ENCODE measurements at places on chromosomes 1 and 21. TPM values are rescaled to one million over a fixed set of nuclear protein-coding genes. Genes with fewer than 3 reads are reported as not detected.

The HOOK1 gene
- polyA plus RNA-seq, result 8.7 TPM

The SPRR2A gene
- not detected for polyA plus RNA-seq

The FOXO6 gene
- 9.4 TPM for polyA plus RNA-seq

The SNX7 gene
- polyA plus RNA-seq, result 19.3 TPM

The ZNF697 gene
- 11.5 TPM for polyA plus RNA-seq

The TIAM1 gene
- 36.0 TPM for polyA plus RNA-seq

The RHBG gene
- polyA plus RNA-seq, result 0.26 TPM

The OPRD1 gene
- 0.40 TPM for polyA plus RNA-seq

The CD48 gene
- polyA plus RNA-seq, result not detected

The CYP4A11 gene
- 3.5 TPM for polyA plus RNA-seq

The DNAJB4 gene
- 31.8 TPM for polyA plus RNA-seq

The CFHR2 gene
- not detected for polyA plus RNA-seq

The C1orf74 gene
- 2.3 TPM for polyA plus RNA-seq

The KCNT2 gene
- polyA plus RNA-seq, result 14.4 TPM

- no peak for DNase-seq
- no peak overlapping the region for H3K27ac ChIP-seq
- H3K36me3 ChIP-seq, result no peaks in the 10 kb centered on the region
- H3K27me3 ChIP-seq, result no peaks in the 10 kb centered on the region
These were observed 82.7 kb downstream of the KAZN start for GRCh38 chr1:14681182-14681581.

GRCh38 chr21:38355992-38356781 is 99.4 kb downstream of the KCNJ15 start:
- DNase-seq, result peak; percentile 59
- no peak overlapping the region for H3K27ac ChIP-seq
- no peaks in the 10 kb centered on the region for H3K27me3 ChIP-seq
- H3K4me1 ChIP-seq, result peaks cover 5% of the 10 kb centered on the region

GRCh38 chr1:93079685-93080141 is 630 bp downstream of the MTF2 start:
- H3K27ac ChIP-seq, result peak overlapping the region; percentile 99
- H3K4me1 ChIP-seq, result no peaks in the 10 kb centered on the region
- DNase-seq, result no peak
- no peaks in the 10 kb centered on the region for H3K36me3 ChIP-seq

GRCh38 chr21:15421441-15421881 is 308.3 kb upstream of the USP25 start:
- H3K27me3 ChIP-seq, result no peaks in the 10 kb centered on the region
- H3K36me3 ChIP-seq, result no peaks in the 10 kb centered on the region

DNA sequence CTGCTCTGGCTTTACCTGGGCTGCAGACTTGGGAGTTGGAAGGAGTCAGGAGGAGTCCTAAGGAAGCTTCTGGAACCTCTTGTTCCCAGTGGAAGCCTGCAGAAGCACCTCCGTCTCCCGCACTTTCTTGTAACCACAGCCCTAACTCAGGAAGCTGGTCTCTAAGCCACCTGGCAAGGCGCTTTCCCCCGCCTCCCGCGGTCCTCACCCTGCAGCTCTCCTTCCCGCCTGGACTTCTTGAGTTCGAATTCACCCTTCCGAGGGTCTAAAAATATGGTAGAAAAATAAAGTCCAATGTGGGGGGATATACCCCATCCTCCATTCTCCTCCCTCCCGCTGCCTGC is 15.1 kb downstream of the PAX7 start:
- peaks cover 43% of the 10 kb centered on the region for H3K4me1 ChIP-seq
- H3K36me3 ChIP-seq, result peaks cover 5% of the 10 kb centered on the region
- H3K4me3 ChIP-seq, result no peak overlapping the region
- DNase-seq, result no peak
- peaks cover 93% of the 10 kb centered on the region for H3K27me3 ChIP-seq

DNA sequence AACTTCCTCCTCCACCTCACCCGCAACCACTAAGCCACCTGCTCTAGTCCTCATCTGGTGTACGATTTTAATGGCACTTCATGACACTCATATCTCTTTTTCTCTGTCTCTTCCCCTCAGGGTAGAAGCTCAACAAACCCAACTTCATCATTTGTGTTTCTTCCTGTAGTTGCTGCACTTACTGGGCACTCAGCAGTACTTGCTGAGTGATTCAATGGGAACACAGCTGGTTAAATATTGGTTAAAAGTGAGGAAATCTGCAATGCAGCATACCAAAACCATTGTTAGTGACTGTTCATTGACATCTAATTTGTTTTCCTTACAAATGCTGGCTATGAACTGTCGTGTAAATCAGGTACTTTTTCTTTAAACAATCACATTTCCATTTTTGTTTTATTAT is 541.1 kb upstream of the PRMT6 start:
- no peak overlapping the region for H3K4me3 ChIP-seq
- H3K4me1 ChIP-seq, result no peaks in the 10 kb centered on the region
- H3K36me3 ChIP-seq, result no peaks in the 10 kb centered on the region
- no peaks in the 10 kb centered on the region for H3K27me3 ChIP-seq
- DNase-seq, result no peak

DNA sequence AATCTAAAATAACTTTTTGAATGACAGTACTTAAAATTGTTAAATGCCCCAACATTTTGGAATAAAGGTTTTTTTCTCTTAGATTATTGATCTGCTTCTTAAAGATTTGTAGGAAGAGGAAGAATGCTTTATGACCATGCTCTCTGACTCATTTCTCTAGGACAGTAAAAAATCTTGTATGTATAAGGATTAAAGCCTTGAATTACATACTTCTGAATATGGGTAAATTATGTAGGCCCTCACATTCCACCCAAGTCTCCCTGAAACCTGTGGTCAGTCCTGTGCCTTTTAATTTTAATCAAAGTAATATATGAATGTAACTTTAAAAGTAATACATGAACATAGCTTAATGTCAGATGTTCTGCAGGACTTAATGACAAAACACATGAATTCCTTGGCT is 50.5 kb downstream of the ABCD3 start:
- DNase-seq, result no peak
- H3K4me3 ChIP-seq, result no peak overlapping the region
- no peaks in the 10 kb centered on the region for H3K27me3 ChIP-seq
- H3K36me3 ChIP-seq, result peaks cover 2% of the 10 kb centered on the region
- no peak overlapping the region for H3K27ac ChIP-seq

DNA sequence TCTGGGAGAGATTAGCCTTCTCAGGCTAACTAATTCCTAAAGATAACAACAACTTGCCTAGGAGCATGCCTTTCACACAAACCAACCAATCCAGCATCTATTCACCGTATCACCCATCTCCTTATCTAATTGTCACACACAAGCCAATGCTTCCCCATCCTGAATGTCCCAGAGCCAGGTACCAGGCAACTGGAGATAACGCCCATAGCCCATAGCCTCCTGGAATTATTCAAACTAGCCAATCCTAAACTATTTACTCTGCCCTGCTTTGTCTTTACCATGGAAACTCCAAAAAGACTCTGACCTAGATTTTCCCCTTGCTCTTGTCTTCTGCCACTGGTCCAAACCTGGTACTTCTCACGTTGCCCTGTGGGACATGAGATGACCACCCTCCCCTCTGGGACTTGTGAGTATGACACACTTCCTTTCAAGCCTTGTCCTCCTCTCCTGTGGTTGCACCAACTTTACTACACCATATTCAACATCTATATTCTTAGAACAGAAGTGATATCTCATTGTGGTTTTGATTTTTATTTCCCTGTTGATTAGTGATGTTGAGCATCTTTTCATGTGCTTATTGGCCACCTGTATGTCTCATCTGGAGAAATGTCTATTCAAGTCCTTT is 8.8 kb upstream of the ATG4C start:
- no peaks in the 10 kb centered on the region for H3K36me3 ChIP-seq
- no peak overlapping the region for H3K27ac ChIP-seq
- no peaks in the 10 kb centered on the region for H3K27me3 ChIP-seq
- DNase-seq, result no peak
- H3K4me3 ChIP-seq, result no peak overlapping the region
- H3K4me1 ChIP-seq, result no peaks in the 10 kb centered on the region

GRCh38 chr1:169495916-169496315 is 10.2 kb upstream of the SLC19A2 start:
- H3K36me3 ChIP-seq, result no peaks in the 10 kb centered on the region
- no peaks in the 10 kb centered on the region for H3K4me1 ChIP-seq
- no peak for DNase-seq
- no peak overlapping the region for H3K27ac ChIP-seq

- peak within 1 kb of the TSS; percentile 22 for H3K4me3 ChIP-seq
- DNase-seq, result no peak
- peaks cover 42% of the 10 kb centered on the region for H3K27me3 ChIP-seq
- H3K27ac ChIP-seq, result no peak within 1 kb of the TSS
These were observed at the start of gene RIPPLY3 for GRCh38 chr21:37006486-37007291. Gene RIPPLY3, plus strand, starts transcription at chr21:37006702. Its CDS starts 71 bp downstream, at chr21:37006773.

GRCh38 chr1:147542569-147542897 is 1.2 kb downstream of the BCL9 start:
- peak overlapping the region; percentile 98 for H3K27ac ChIP-seq
- H3K4me3 ChIP-seq, result peak overlapping the region; percentile 83
- peaks cover 12% of the 10 kb centered on the region for H3K4me1 ChIP-seq
- DNase-seq, result no peak

- peaks cover 16% of the 10 kb centered on the region for H3K36me3 ChIP-seq
- no peak overlapping the region for H3K4me3 ChIP-seq
- H3K4me1 ChIP-seq, result peaks cover 16% of the 10 kb centered on the region
- no peak overlapping the region for H3K27ac ChIP-seq
These were observed 3.9 kb upstream of the OLFML3 start for GRCh38 chr1:113975211-113975895.

GRCh38 chr1:232921381-232921780 is 29.0 kb upstream of the NTPCR start:
- H3K4me3 ChIP-seq, result no peak overlapping the region
- no peaks in the 10 kb centered on the region for H3K4me1 ChIP-seq
- H3K27me3 ChIP-seq, result no peaks in the 10 kb centered on the region
- no peaks in the 10 kb centered on the region for H3K36me3 ChIP-seq

GRCh38 chr1:59288046-59288445 is 8.8 kb upstream of the FGGY start:
- H3K4me1 ChIP-seq, result no peaks in the 10 kb centered on the region
- H3K27ac ChIP-seq, result no peak overlapping the region
- H3K4me3 ChIP-seq, result no peak overlapping the region
- DNase-seq, result no peak
- no peaks in the 10 kb centered on the region for H3K27me3 ChIP-seq
- no peaks in the 10 kb centered on the region for H3K36me3 ChIP-seq

DNA sequence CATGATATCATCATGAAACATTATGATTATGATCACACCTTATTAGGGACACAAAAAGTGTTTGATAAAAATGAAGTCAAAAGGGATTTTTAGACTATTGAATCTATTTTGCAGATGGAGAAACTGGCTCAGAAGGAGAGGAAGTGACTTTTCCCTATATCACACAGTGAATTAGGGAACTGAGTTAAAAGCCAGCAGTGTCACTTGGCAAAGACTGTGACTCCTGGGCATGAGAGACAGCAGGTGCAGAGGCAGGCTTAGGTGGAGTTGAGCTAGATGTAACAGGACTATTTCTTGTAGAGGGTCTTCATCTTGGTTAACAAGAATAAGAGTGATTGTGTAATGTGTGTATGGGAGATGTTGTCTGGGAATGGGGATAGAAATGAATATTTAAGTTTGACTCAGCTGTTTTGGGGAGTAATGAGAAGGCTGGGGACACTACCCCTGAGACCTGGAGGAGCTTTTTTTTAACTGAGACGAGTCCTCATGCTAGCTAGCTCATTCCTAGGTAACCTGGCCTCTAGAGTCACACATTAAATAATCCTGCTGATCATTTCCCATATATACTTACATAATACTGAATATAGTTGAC is 1.0 kb upstream of the CD84 start:
- no peak overlapping the region for H3K4me3 ChIP-seq
- no peak for DNase-seq
- H3K36me3 ChIP-seq, result no peaks in the 10 kb centered on the region

GRCh38 chr1:156858959-156859522 is at the start of gene INSRR:
Gene INSRR, minus strand, starts transcription at chr1:156859117. Its CDS starts 496 bp downstream, at chr1:156858621.
- peak within 1 kb of the TSS; percentile 16 for H3K4me3 ChIP-seq
- peaks cover 31% of the 10 kb centered on the region for H3K4me1 ChIP-seq
- peaks cover 70% of the 10 kb centered on the region for H3K27me3 ChIP-seq
- no peak within 1 kb of the TSS for H3K27ac ChIP-seq
- peak; percentile 43 for DNase-seq

DNA sequence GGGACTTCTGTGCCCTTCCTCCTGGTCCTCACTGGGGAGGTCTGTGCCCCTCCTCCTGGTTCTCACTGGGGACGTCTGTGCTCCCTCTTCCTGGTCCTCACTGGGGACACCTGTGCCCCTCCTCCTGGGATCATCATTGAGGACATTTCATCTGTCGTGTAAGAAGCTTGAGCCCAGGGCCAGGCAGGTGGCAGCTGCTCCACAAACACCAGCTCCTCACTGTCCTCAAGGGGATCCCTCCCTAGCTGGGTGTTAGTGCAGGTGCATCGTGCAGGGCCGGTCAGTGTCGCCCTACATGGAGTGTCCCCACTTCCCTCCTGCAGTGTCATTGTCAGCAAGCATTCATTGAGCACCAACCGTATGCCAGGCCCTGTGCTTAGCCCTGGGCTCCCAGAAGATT is 312.7 kb downstream of the PTPRU start:
- DNase-seq, result no peak
- no peaks in the 10 kb centered on the region for H3K36me3 ChIP-seq
- H3K4me1 ChIP-seq, result no peaks in the 10 kb centered on the region
- no peak overlapping the region for H3K4me3 ChIP-seq
- H3K27me3 ChIP-seq, result peaks cover 13% of the 10 kb centered on the region
- no peak overlapping the region for H3K27ac ChIP-seq

DNA sequence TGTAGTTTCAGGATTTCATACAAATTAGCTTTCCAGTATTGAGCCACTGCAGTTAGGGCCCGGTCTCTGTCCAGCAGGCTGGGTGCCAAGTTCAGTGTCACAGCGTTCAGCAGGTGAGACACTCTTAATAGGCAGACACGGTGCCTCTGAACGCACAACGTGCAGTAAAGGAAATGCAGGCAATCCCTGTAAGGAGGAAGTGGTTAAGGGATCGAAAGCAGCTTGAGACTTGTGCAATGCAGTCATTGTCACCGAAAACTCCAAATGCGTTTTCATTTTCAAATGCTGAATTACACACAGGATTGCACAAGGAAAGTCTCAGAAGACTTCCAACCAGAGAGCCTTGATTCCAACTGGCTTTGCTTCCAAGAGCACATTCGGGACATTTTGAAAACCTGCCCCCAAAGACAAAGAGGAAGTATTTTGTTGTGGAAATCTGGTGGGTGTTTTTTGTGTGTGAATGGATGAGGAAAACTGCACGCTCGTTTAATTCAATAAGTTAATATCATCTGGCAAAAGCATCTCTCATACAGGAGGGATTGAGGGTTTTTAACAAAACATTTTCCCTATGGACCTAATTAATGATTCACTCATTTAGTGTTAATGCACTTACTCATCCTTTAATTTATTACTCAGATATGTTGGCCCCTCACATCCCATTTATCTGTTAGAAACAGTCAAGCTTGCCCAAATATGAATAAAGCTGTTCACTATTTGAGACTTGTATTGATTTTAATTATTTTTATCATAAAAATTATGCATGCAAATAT is 61.6 kb downstream of the PTGS2 start:
- no peak overlapping the region for H3K27ac ChIP-seq
- H3K4me3 ChIP-seq, result no peak overlapping the region
- peak; percentile 1 for DNase-seq
- no peaks in the 10 kb centered on the region for H3K4me1 ChIP-seq

Data from spinal cord (tissue), 10 donors.